Tibial nerve (tissue), 4 donors: ENCODE measurements at places on chromosomes 6 and 20.
A peak's percentile ranks its signal among the peaks of the same experiment; 100 is the strongest.

- no peak for DNase-seq
Measured at GRCh38 chr20:60036346-60036745, 78.1 kb downstream of the CDH26 start.

DNA sequence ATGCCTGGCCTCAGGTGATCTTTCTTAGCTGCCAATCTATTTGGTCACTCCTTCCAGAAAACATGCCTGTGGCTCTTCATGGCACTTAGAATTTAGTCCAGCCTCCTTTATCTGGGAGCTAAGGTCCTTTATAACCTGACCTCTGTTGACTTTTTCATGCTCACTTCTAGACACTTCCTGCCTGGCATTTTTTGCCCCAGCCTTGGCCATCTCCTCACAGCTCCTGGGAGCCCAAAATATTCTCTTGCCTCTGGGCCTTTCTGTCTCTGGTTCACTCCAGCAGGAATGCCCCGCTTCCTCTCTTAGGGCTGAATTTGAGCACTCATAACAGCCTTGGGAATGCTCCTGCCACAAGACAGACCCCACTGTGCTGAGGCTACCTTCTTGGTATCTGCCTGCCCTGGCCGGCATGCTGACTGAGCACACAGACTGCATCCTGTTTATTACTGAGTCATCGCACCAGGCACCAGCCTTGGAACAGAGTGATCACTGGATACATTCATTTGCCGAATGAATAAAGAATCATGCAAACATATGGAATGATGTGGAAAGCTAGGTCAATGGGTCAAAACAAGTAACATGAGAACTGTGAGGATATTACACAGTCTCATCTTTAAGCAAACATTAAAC lies 5.8 kb upstream of the EEF1E1 start:
- DNase-seq = no peak

DNA sequence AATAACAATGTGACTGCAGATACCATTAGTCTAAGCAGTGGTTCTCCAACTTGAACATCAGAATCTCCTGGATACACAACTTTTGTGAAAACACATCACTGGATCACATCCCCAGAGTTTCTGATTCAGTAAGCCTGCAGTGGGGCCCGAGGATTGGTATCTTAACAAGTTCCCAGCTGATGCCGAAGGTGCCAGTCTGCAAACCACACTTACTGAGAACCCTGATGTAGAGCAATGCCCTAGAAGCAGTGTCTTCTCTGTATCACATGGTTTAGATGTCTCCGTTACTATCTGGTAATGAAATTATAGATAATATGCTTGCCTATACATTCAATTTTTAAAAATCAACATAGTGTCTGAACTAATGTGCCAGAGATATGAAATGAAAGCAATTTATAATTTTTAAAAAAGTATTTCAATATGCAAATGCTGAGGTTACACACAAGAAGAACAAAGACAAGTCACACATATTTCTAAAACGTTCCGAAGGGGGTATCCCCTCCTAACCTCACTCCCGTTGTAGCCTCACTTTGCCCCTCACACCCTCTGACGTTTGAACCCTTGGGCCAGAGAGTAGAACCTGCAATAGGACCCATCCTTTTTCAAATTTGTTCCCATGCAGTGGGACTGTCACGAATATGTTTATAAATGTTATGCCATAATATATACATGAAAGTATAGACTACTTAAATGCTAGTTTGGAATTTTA lies 115.4 kb upstream of the SAMD5 start:
- DNase-seq = no peak

DNA sequence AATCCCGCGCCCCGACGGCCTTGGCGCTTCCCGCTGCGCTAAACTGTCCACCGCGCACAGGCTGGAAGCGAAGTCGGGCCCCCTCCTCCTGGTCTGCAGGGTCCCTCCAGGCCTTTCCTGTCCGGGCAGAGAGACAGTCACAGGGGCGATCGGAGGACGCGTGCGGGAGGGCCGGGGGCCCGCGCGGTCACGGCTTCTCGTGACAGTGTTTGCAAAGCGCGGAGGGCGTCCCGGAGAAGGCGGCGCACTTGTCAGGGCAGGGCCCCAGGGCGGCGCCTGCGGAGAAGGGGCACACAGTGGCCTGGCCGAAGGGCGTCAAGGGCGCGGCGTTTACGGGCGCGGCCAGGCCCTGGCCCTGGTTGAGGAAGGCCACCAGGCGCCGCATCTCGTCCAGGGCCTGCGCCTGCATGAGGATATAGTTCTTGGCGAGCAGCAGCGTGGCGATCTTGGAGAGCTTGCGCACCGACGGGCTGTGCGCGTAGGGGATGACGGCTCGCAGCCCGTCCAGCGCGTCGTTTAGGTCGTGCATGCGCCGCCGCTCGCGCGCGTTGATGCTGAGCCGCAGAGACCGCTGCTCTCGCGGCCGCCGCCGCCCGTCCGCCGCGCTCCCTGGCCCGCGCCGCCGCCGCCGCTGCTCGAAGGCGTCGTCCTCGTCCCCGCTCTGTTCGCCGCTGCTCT lies 763 bp downstream of the BHLHE23 start:
- no peak for DNase-seq

GRCh38 chr20:49594143-49594930 lies 26.4 kb upstream of the PTGIS start:
- DNase-seq = no peak

DNA sequence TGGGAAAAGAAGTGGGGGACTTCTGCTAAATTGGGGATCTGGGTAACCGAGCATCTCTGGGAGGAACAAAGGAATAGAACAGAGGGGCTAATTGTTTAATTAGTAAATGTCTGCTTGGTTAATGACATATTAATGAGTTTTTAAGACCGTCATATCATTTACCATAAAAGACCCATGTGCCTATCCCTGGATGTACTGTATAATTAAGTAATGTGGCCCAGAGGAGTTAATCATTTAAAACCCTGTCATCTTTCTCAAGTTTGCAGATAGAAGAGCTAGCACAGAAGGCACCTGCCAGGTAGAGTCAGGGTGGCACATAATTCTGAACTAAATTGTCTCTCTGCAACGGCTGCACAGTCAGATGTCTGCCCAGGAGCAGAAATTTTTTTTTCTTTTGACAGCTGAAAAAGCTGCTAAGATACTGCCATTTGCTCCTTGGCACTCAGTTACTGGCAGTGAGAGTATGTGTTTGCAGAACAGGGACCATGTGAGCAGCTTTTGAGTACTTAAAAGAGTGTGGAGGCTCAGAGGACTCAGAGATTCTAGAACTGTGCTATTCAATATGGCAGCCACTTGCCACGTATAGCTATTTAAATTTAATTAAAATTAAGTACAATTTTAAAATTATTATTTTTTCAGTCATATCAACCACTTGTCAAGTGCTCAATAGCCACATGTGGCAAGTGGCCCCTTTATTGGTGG lies 202.7 kb upstream of the SLC35B3 start:
- no peak for DNase-seq

GRCh38 chr20:58847463-58847862 lies 3.2 kb downstream of the GNAS-AS1 start:
- DNase-seq = no peak

GRCh38 chr6:130965656-130966055 lies 97.4 kb downstream of the EPB41L2 start:
- DNase-seq = no peak

DNA sequence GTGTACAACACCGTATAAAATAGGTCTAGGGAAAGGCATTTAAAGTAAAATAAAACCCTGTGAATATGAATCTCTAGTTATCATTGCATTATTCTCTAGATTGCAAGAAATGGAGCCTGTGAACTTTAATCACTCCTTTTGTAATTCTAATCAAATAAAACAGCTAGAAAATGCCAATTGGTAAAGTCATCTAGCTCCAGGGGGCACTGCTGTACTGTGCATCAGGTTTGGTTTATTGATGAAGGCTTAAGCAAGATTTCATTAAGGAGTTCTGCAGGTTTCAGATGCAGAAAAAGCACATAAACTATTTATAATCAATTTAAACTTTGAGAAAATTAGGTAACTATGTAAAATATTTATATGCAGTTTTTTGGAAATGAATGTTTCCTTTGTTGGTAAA lies 645.0 kb downstream of the PHF3 start:
- no peak for DNase-seq

GRCh38 chr6:151832710-151833109 lies 25.2 kb downstream of the ESR1 start:
- no peak for DNase-seq

DNA sequence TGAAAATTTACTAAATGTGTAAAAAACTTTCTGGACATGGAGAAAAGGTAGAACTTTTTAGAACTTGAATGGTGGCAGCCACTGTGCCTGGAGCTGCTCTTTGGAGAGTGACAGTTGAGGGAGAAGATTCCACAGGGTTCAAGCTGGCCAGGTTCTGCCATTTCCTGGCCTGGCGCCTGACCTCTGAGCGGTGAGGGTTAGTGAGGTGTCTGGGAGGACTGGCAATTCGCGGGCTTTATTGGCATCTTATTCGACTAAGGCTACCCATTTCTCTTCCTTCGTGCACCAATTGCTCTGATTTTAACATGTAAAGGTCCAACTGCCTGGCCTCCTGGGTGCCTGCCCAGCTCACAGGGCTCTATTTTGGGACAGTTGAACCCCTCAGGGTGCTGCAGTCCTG lies 2.4 kb downstream of the SNAI1 start:
- no peak for DNase-seq

GRCh38 chr6:143536461-143536865 lies 24.9 kb upstream of the FUCA2 start:
- DNase-seq = no peak

DNA sequence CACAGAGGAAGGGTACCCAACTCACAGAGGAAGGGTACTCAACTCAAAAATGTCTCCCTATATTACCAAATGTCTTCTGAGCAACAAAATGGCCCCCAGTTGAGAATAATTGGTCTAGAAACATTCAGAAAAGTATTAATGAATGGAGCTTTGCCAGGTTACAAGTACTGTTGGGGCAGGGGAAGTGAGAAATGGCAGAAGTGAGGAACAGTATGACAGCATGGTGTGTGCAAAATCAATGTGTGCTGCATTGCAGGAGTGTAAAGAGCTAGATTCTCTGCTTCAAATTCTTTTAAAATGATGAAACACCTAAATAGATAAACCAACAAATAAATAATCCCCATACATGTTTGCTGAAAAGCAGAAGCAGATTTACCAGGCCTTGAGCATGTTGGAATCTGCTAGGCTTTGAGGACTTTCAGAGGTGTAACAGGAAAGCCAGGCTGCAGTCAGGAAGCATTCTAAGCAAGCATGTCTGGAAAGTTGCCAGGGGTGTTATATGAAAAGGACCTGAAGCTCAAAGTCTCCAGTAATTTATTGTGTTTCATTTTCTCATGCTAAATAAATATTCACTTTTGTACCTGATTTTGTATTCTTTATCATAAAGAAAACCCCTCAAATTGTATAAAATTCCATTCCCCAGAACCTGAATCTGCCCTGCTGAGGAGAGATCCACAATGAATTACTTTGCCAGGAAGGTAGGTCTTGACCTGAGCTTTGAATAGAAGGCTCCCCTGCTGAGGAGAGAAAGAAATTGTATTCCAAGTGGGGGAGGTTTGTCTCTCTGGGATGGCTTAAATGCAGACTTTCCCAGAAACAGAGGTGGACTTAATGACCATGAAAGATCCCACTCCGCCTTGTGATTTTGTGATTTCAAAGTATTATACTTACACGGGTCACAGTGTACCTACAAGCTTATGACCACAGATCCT lies 265.0 kb upstream of the MARCKS start:
- DNase-seq = no peak

GRCh38 chr20:10219452-10219791 lies 792 bp downstream of the SNAP25 start:
- peak; percentile 30 for DNase-seq

DNA sequence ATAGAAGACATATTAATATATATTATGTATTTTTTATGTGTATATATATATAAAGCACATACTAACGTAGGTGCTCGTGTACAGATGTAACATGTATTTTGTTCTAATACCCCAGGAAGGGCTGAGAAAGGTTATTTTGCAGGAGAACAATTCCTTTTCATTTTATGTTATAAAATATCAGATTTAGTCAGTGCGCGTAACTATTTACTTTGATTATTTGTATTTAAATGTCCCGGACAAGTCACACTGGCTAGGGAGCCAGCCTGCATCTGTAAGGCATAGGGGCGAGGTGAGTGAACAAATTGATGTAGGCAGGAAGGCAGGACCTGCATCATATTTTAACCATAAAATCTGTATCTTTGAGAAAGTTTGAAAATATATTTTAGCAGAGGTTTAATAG lies 74.1 kb downstream of the BMP7 start:
- DNase-seq = no peak

DNA sequence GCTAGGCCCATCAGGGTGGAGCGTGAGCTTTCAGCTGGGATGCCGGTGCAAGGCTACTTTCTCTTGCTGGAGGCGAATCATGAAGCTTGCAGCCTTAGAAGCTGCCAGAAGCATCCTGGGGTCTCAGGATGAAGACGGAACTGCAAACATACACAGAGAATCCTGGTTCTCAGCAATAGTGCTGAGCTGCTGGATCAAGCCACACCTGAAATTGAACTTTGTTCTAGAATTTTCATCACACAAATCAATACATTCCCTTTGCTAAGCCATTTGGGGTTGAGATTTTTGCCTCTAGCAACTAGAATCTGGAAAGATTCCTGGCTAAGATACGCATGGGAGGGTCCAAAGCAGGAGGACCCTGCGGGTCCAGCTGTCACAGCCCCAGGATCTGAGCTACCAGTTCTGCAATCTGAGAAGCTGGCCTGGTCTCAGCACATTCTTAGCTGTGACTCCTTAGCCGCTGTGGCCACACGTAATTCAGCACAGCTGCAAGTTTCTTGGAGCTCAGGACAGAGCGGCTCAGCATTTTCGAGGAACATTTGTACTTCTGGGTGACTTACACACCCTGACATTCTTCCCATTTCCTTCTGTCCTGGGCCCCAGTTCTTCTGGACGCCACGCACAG lies 6.6 kb upstream of the ARFGAP1 start:
- no peak for DNase-seq
